ENCODE measurements at places on chromosomes 16 and 17. TPM values are rescaled to one million over a fixed set of nuclear protein-coding genes. Genes with fewer than 3 reads are reported as not detected.

GRCh38 chr17:29757788-29758187 lies 135.1 kb upstream of the CORO6 start:
- no peak for DNase-seq

DNA sequence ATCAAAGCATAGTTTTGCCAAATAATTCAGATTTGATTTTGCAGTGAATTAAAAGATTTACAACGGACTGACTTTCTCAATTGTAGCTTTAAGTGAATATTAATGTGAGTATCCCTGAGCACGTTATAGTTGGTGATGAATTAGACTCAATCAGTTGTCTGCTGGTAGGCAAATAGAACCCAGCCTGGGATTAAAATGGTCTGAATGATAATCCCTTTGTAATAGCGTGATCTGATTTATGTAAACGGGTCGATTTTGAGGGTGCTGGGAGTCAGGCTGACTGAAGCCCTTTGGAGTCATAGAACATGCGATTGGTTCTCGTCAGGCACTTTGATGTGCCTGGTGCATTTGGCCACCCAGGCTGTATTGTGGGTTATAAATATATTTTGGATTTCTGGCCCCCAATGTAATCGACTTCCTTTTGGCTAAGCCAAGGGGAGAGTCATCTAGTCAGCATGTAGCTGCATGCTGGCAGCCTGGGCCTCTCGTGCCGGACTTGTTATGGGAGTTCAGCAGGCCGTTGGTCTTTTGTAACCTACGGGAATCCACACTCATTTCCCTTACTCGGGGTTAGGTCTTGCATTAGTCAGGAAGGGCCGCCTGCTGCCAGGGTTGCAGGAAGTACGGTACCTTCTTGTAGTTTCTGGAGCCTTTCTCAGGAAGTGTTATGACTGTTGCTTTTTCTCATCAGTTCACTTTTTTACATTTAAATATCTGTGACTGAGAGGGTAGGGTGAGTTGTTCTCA lies 5.4 kb downstream of the PGS1 start:
- DNase-seq: peak; percentile 100

- DNase-seq: peak; percentile 100
Observed at GRCh38 chr17:17972126-17972951, at the start of the genes DRC3 and TOM1L2. Gene DRC3 (plus strand): TSS chr17:17972862. CDS start chr17:17977599, 4,737 bp downstream. Gene TOM1L2 (minus strand): TSS chr17:17972400. CDS start chr17:17972313, 87 bp downstream.

DNA sequence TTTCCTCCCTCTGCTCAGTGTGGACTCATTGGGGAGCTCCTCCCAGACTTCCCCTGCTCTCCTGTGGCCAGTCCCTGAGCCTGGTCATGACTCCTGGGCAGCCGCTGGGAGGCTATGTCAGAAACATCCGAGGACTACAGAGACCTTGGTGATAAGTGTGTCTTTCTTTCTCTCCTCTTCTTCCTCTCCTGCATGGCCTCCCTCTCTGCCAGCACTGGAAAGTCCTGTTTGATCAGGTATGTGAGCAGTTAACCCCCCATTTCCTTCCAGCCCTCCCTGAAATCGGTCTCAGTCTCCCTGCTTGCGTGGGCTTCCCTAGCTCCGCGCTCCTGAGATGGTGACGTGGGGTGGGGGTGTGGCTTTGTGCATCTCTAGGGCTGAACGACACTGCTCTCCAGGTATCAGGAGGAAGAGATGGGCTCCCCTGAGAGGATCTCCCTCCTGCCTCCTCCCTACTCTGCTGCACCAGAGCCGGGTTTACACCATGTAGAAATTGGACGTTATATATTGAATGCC lies 2.1 kb downstream of the RHBDL3 start:
- no peak for DNase-seq

DNA sequence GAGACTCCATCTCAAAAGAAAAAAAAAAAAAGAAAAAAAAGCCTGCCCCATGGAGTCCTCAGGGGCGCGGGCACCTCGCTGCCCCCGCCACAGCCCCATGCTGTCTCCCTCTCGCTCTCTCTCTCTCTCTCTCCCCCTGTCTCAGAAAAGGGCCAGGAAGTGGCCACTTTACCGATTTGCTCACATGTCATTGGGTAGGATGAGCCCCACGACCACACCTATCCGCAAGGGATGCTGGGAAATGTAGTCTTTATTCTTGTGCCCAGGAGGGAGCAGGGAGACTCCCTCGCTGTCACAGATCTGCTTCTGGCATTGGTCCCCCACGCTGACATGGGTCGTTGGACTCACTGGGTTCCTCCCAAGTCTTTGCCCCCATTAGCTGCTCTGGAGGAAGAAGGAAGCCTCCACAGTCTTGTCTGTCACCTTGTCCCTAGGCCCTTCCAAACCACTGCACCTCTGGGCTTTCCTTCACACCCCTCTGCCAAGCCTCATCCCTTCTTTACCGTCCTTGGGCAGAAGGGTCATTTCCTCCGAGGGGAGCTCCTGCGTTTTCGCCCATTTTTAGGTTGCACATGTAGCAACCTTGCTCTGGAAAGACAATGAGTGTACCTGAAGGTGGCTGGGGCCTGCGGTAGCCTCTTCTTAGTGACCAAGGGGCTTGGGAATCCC lies 6.9 kb upstream of the GJD3 start:
- no peak for DNase-seq

GRCh38 chr16:30893744-30894539 lies at the start of gene BCL7C:
Gene BCL7C (minus strand): TSS chr16:30894077. CDS start chr16:30893944, 133 bp downstream.
- peak; percentile 80 for DNase-seq

GRCh38 chr17:3003296-3004149 lies 59.9 kb downstream of the OR1D5 start:
- no peak for DNase-seq

DNA sequence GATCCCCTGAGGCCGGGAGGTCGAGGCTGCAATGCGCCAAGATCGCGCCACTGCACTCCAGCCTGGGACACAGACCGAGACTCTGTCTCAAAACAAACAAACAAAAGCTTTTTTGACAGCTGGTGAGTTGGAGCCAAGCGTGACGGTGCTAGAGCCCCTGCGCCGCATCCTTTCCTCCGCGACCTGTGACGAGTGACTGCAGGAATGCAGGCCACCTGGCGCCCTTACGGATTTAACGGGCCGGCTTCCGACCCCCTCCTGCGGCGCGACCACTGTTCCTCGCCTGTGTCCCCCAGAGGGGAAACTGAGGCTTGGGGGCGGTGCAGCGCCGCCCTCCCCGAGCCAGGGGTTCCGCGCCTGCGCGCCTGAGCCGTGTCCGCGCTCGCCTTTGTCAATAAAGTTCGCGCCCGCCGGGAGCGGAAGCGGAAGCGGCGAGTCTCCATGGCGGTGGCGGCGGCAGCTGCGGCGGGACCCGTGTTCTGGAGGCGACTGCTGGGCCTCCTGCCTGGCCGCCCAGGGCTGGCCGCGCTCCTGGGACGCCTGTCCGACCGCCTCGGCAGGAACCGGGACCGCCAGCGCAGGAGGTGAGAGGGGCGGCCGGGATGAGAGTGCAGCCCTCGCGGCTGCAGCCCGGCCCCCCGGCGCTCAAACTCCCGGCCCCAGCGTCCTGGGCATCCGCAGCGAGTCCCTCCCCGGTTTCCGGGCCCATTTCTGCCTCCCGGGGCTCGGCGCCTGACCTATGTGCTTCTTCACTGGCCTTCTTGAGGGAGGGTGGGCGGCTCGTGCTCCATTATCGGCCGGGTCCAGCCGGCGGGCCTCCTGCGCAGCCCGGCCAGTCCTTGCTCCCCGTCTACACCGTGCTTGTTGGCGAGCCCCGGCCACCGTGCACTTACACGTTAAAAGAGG lies at the start of gene PGS1:
Gene PGS1 (plus strand): TSS at position 425 of the 906 bp plus-strand sequence. CDS start 17 bp downstream, at position 442.
- DNase-seq: peak; percentile 67

- DNase-seq: no peak
Observed at GRCh38 chr17:75639771-75640555, 6.7 kb downstream of the SMIM5 start.

GRCh38 chr17:57324631-57325030 lies 68.3 kb downstream of the MSI2 start:
- no peak for DNase-seq

DNA sequence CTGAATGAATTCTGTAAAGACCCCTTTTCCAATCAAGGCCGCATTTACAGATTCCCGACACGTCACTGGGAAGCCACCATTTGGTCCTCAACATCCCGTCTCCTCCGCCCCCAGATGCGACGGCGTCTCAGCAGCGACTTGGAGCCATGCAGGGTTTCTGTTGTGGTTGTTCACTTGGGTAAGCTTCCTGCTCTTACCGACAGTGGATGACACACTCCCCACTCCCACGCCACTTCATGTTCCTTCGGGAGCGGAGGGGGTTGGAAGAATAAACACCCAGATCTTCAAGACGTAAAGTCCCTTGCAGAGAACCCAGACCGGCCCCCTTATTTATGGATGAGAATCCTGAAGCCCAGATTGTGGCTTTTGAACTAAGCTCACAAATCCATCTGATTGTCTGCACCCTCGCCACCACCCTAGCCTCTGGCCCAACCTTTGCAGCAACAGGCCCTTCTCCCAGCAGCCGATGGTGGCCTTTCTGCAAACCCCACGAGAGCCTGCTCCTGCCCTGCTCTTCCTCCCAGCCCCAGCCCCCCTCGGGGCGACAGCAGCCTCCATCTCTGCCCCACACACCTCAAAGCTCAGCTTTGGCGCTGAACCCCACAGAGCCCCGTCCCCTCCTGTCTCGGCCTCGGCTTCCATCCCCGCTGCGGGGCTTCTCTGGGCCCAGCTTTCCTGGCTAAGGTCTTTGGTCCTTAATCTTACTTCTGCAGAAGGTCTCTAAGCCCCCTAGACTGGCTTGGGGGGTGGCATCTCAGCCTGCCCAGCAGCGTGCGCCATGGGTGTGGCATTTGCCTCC lies 19.0 kb upstream of the OSGIN1 start:
- DNase-seq: peak; percentile 67

DNA sequence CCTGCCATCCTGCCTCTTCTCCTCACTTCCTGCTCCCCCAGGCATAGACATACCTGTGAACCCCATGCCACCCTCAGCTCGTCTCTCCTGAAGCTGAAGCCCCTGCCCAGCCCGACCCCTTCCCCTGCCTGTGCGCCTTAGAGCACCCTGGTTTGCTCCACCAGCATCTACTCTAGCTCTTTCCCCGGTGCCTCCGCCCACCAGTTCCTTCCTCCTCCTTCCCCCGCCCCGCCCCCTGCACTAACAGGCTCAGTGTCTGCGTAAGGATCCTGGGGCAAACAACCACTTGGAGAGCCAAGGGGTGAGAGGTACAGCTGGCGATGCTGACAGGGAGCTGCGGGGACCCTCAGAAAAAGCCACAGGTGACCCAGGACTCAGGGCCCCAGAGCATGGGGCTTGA lies 1.9 kb downstream of the GPR142 start:
- DNase-seq: no peak

- DNase-seq: no peak
Observed at GRCh38 chr17:72580321-72581127, 459.7 kb downstream of the SOX9 start.

DNA sequence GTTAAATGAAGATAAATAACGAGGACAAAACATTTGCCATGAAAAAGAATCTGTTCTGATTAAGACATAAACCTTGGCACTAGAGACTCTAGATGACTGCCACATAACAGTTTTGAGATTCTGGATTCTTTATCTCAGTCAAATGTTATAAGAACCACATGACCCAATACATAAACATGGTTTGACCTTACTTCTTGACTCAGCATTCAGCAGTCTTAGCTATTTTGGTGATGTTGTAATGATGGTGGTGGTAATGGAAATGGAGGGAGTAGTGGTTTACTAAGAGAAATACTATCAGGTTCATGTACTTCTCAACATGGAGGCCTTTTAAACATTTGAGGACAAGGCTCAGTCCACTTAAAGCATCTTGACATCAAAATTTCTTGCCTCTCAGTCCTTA lies 925.4 kb downstream of the CDH11 start:
- peak; percentile 78 for DNase-seq

- no peak for DNase-seq
Observed at GRCh38 chr17:65121368-65121767, 15.8 kb upstream of the RGS9 start.

DNA sequence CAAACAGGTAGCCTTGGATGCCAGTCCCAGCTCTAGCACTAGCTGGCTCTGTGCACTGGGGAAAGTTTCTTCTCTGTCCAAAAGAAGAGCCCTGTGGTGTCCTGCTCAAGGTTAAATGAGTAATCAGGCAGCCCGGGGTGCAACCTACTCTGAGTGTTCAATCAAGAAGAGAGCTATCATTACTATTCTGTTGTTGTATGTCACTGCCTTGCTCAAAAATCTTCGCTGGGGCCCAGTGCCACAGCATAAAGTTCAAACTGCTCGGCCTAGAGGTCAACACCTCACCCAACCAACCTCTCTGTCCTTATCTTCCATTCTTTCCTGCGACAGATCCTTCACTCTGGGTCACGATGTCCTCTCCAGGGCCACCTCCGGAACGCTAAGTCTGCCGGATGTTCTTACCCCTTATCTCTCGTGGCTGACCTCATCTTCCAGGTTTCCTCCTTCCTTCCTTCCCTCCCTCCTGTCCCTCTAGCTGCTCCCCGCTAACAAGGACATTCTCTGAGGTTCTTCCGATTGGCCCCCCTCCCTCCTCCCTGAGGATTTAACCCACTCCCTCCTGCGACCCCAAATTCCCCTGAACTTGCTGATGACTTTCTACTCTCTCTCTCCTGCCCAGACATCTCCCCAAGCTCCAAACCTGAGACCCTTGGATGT lies 4.4 kb downstream of the FDXR start:
- no peak for DNase-seq

DNA sequence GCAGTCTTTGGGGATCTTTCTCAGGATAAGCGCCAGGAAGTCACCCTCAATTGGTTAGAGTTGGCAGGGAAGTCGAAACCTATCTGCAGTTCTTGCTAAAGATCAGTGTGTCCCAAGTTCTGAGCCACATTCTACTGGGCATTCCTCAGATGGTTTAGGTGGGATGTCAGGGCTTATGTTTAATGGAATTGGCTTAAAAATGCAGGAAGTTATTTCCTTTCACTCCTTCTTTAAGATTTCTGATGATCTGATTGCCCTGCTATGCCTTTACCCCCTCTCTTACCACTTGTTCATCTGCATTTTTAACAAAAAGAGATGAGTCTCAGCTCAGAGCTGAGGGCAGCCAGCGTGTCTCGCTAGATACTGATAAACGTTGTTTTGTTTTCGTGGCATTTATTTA lies 30.8 kb downstream of the FOXL1 start:
- peak; percentile 94 for DNase-seq

GRCh38 chr17:1638171-1638590 lies 7.4 kb downstream of the SCARF1 start:
- DNase-seq: no peak

Gene ZNF469
- 1.4 TPM for total RNA-seq

Gene CACNG4
- total RNA-seq: under 0.01 TPM

Gene TBX2
- total RNA-seq: 23.6 TPM

Gene CNGB1
- not detected for total RNA-seq

Gene C17orf107
- 0.56 TPM for total RNA-seq

Gene UTP18
- total RNA-seq: 43.9 TPM

Gene TTC19
- total RNA-seq: 19.2 TPM

Gene NUDT7
- total RNA-seq: 3.9 TPM

Gene SLC16A13
- total RNA-seq: under 0.01 TPM

Gene AKAP1
- total RNA-seq: 11.7 TPM

Gene TP53TG3
- not detected for total RNA-seq
